ENCODE measurements at places on chromosomes 11 and 22. TPM values are rescaled to one million over a fixed set of nuclear protein-coding genes. Genes with fewer than 3 reads are reported as not detected.

GRCh38 chr11:94511932-94512781 lies at the start of gene C11orf97:
Gene C11orf97, plus strand, starts transcription at chr11:94512461. Its CDS starts 68 bp downstream, at chr11:94512529.
- DNase-seq, result peak; percentile 18
- H3K4me3 ChIP-seq, result peak within 1 kb of the TSS; percentile 35
- H3K36me3 ChIP-seq, result no peaks in the 10 kb centered on the region
- H3K27ac ChIP-seq, result no peak within 1 kb of the TSS
- H3K4me1 ChIP-seq, result no peaks in the 10 kb centered on the region

DNA sequence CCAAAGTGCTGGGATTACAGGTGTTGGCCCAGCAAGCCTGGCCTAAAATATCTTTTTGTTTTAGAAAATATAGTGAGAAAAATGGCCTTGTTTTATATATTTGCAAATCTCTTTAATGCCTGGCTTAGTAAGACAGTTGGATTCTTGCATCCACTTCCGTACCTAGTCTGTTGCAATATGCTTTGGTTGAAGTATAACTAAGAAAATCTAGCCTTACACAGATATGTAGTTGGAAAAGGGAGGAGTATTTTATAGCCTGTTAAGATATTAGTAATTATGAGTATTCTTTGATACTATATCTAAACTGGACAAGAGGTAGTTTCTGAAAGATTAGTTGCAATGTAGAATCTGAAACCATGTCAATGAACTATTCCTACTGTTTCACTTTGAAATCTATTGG lies 65.1 kb downstream of the ZNRF3 start:
- H3K27ac ChIP-seq, result no peak overlapping the region
- DNase-seq, result no peak
- H3K4me1 ChIP-seq, result peaks cover 8% of the 10 kb centered on the region
- H3K4me3 ChIP-seq, result no peak overlapping the region

Gene FERMT3
- 12.8 TPM for total RNA-seq

- no peak overlapping the region for H3K27ac ChIP-seq
- no peaks in the 10 kb centered on the region for H3K4me1 ChIP-seq
- H3K4me3 ChIP-seq, result no peak overlapping the region
- no peak for DNase-seq
Measured at GRCh38 chr22:41650821-41651220, 29.7 kb downstream of the XRCC6 start.

DNA sequence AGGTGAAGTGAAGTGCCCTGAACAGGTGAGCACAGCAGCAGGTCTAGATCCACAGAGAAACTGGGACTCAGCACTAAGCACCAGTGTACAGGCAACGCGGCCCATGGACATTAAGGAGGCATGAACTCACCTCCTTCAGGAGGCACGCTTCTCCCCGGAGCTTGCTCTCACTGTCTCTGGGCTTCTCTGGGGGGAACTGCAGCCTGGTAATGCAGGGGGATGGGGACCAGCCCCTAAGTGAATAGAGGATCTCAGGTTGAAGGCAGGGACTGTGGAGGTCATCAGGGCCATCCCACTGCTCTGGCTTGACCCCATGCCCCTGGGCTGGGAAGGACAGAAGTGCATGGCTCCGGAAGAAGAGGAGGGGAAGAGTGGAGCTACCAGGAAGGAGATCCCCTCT lies 495.6 kb upstream of the B3GAT1 start:
- H3K27ac ChIP-seq, result no peak overlapping the region
- no peak for DNase-seq
- H3K36me3 ChIP-seq, result no peaks in the 10 kb centered on the region
- H3K27me3 ChIP-seq, result peaks cover 4% of the 10 kb centered on the region
- no peak overlapping the region for H3K4me3 ChIP-seq

DNA sequence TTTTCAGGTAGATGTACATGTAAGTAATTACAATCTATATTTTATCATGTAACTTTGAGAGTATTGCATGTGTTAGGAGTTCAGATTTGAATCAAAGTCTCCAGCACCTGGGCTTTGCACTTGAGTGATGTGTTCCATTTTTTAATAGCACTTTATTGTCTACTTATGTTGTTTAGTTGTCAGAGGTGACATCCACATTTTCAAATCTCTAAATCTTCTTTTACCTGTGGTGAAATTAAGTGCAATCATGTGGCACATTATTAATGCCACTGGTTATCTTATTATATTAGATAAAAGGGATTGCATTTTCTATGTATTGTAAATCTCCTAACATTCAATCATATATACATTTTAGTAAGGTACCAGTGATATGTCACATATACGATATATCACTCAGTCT lies 333.4 kb downstream of the AASDHPPT start:
- H3K27ac ChIP-seq, result no peak overlapping the region
- DNase-seq, result no peak
- no peaks in the 10 kb centered on the region for H3K4me1 ChIP-seq
- no peak overlapping the region for H3K4me3 ChIP-seq
- H3K36me3 ChIP-seq, result no peaks in the 10 kb centered on the region

Gene SERPINH1
- total RNA-seq, result 123 TPM

DNA sequence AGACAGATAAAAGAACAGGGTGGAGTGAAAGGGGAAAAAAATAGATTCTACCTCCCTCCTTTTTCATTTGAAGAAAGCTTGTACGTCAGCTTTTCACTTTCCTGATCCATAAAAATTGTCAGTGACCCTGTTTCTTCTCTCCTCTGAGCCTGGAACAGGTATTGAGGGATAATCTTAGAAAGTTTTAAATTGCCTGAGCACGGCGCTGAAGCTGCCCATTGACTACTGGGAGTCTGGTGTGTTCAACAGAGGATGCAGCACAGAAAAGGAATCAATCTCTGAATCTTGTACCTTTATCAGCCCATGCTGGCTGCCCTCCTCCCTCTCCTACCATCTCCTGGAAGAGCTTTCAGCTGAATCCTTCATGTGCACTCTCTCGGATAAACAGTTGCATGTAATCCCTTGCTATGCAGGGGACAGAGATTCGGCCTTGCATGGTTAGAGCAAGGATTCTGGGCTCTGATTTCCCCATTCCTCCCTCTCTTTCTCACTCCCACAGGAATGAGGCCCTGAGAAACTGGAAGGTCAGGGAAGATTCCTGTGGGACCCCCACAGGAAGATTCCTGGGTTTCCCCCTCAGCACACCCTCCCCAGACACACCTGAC lies 162.4 kb upstream of the SYN3 start:
- no peaks in the 10 kb centered on the region for H3K36me3 ChIP-seq
- H3K4me3 ChIP-seq, result no peak overlapping the region
- H3K27ac ChIP-seq, result no peak overlapping the region
- no peaks in the 10 kb centered on the region for H3K27me3 ChIP-seq
- DNase-seq, result no peak

DNA sequence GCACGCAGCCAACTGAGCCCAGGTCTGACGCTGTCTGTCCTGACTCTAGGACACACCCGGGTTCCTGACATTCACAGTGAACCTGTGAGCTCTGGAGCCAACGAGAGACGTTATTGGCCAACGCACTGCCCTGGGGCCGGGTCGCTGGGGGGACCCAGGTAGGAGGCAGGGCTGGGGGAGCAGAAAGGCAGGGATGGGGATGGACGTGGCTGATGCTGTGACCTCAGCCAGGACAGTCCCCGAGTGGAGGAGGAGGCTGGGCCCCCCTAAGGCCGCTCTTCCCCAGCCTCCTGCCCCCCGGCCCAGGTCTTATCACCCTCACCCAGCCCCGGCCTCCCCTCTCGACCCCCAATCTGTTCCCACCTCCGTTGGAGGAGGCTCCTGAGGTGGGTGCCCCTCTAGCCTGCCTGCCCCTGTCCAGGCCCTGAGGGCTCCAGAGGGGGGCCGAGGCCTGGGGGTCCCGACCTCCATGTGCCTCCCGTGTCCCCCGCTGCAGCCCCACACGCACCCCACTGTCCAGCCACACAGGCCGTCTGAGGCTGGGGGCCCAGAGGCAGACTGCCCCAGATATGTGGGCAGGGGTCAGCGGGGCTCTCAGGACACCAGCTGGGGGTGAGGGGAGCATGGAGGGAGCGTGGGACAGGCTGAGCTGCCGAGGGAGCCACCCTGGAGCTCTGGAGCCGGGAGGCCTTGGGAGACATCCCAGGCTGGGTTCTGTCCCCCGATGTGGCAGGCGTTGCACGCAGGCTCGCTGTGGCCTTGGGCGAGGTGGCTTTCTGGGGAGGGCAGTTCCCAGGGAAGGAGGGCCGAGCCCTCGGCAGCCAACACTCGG lies 29.2 kb upstream of the MUC5AC start:
- DNase-seq, result no peak
- H3K4me1 ChIP-seq, result no peaks in the 10 kb centered on the region
- no peaks in the 10 kb centered on the region for H3K36me3 ChIP-seq
- no peak overlapping the region for H3K4me3 ChIP-seq
- H3K27me3 ChIP-seq, result peaks cover 6% of the 10 kb centered on the region

DNA sequence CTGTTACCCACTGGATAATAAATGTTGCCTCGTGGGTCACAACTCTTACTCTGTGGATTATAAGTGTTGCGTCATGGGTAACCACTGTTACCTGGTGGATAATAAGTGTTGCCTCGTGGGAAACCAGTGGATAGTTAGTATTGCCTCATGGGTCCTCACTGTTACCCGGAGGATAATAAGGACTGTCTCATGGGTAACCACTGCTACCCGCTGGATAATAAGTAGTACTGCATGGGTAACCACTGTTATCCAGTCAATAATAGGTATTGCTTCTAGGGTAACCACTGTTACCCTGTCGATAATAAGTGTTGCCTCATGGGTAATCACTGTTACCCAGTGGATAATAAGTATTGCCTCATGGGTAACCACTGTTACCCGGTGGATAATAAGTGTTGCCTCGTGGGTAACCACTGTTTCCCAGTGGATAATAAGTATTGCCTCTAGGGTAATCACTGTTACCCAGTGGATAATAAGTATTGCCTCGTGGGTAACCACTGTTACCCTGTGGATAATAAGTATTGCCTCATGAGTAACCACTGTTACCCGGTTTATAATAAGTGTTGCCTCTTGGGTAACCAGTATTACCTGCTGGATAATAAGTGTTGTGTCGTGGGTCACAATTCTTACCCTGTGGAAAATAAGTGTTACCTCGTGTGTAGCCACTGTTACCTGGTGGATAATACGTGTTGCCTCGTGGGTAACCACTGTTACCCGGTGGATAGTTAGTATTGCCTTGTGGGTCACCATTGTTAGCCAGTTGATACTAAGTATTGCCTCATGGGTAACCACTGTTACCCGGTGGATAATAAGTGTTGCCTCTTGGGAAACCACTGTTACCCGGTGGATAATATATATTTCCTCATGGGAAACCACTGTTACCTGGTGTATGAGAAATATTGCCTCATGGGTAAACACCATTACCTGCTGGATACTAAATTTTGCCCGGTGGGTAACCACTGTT lies 15.7 kb upstream of the NXPE4 start:
- H3K27me3 ChIP-seq, result no peaks in the 10 kb centered on the region
- peak; percentile 2 for DNase-seq
- H3K36me3 ChIP-seq, result no peaks in the 10 kb centered on the region
- H3K4me3 ChIP-seq, result no peak overlapping the region

Gene NCAM1
- total RNA-seq, result 39.7 TPM

Gene CDC45
- total RNA-seq, result 2.0 TPM

Gene WNT11
- 4.1 TPM for total RNA-seq

DNA sequence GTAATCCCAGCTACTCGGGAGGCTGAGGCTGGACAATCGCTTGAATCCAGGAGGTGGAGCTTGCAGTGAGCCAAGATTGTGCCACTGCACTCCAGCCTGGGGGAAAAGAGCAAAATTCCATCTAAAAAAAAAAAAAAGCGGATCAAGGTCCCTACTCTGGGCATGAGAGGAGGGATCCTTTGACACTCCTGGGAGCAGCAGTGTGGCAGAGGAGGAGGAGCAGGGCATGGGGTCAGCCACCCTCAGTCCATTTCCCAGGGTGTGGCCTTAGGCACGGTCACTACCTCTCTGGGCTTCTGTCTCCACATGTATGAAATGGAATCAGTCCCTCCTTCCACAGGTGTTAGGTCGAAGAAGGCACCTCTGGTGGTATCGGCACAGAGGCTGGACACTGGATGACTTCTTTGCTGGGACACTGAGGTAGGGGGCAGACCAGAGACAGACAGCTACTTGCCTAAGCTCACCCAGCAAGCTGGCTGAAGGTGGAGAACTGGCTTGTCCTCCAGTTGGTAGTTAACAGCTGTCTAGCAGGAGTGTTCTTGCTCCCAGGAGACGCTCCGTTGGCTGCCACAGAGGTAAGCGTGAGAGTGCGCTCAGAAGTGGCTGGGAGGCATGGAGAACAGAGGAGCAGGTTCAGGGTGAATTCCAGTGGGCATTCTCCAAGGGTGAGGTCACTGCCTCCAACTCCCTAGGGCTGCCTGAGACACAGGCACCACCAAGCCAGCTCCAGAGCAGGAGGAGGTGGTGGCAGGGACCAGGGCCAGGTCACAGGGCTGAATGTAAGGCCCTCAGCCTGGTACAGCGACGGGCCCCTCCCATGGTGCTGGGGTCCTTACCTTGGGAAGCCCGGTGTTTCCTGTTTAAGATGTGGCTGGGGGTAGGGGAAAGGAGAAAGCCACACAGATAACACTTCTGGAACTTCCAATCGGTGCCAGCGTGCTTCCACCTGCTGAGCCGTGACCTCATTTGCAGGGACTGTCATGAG lies 19.5 kb downstream of the TXN2 start:
- H3K36me3 ChIP-seq, result no peaks in the 10 kb centered on the region
- DNase-seq, result no peak
- H3K27me3 ChIP-seq, result no peaks in the 10 kb centered on the region
- no peak overlapping the region for H3K4me3 ChIP-seq
- peak overlapping the region; percentile 62 for H3K27ac ChIP-seq
- H3K4me1 ChIP-seq, result peaks cover 17% of the 10 kb centered on the region

DNA sequence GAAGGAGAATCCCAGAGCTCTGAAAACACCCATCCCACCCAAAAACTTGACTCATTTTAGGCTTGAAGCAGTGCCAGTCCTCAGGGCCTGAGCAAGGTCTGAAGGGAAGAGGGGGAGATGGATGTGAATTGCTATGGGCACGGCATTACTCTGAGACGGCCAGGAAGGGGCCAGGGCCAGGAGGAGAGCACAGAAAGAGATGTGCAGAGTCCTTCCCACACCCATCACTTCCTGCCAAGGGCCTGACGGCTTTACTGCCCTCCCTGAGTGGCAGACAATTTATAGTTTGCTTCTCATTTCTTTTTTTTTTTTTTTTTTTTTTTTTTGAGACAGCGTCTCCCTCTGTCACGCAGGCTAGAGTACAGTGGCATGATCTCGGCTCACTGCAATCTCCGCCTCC lies 22.5 kb downstream of the TAB1 start:
- H3K27ac ChIP-seq, result no peak overlapping the region
- no peaks in the 10 kb centered on the region for H3K27me3 ChIP-seq

GRCh38 chr11:33376331-33377310 lies 119.4 kb downstream of the HIPK3 start:
- no peak for DNase-seq
- H3K4me3 ChIP-seq, result peak overlapping the region; percentile 35
- H3K4me1 ChIP-seq, result no peaks in the 10 kb centered on the region
- no peaks in the 10 kb centered on the region for H3K36me3 ChIP-seq
- no peak overlapping the region for H3K27ac ChIP-seq

GRCh38 chr22:19713650-19714311 lies 522 bp upstream of the SEPTIN5 start:
- peak overlapping the region; percentile 51 for H3K4me3 ChIP-seq
- H3K27ac ChIP-seq, result no peak overlapping the region
- no peaks in the 10 kb centered on the region for H3K27me3 ChIP-seq
- no peaks in the 10 kb centered on the region for H3K36me3 ChIP-seq

GRCh38 chr22:48316257-48317250 lies 1511.1 kb downstream of the BRD1 start:
- no peaks in the 10 kb centered on the region for H3K4me1 ChIP-seq
- no peaks in the 10 kb centered on the region for H3K36me3 ChIP-seq
- no peak overlapping the region for H3K4me3 ChIP-seq

Gene ANKK1
- total RNA-seq, result 0.97 TPM

Data from prostate gland (tissue), 2 donors.